ENCODE measurements at places on chromosomes 6 and 20.
A peak's percentile ranks its signal among the peaks of the same experiment; 100 is the strongest.

DNA sequence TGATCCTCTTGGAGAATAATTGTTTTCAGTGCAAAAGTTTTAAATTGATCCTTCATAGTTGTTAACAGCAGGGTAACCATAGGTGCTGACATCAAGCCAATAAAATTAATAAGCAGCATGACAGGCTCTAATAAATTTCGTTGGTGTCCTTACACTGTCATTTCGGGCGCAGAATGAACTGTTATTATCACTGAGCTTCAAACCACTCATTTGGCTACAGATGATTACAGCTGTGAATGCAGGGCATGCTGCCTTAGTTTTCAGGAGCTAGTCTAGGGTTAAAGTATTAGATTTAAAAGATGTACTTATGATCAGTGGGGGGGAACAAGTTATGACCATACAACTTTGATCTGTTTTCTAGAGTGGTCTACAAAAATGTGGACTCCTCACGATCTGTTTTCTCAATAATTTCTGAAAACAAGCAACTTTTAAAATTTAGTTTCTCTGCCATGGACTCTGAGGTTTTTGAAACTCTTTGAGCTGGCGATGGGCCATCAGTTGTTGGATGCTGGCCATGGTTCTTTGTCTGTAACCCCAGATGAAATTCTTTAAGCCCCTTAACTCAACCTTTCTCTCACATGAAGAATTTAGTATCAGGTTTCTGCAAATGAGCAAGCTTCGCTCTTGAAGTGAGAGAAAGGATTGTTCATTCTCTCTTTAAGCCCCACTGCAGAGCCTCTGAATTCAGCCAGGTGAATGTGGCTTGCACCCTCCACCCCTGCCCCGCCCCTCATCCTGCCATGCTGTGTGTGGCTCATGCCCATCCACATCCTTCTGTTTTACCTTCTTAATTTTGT, 99.1 kb upstream of the MTHFD1L start:
- no peak for DNase-seq

GRCh38 chr6:2426561-2427340, 181.3 kb upstream of the GMDS start:
- no peak for DNase-seq

DNA sequence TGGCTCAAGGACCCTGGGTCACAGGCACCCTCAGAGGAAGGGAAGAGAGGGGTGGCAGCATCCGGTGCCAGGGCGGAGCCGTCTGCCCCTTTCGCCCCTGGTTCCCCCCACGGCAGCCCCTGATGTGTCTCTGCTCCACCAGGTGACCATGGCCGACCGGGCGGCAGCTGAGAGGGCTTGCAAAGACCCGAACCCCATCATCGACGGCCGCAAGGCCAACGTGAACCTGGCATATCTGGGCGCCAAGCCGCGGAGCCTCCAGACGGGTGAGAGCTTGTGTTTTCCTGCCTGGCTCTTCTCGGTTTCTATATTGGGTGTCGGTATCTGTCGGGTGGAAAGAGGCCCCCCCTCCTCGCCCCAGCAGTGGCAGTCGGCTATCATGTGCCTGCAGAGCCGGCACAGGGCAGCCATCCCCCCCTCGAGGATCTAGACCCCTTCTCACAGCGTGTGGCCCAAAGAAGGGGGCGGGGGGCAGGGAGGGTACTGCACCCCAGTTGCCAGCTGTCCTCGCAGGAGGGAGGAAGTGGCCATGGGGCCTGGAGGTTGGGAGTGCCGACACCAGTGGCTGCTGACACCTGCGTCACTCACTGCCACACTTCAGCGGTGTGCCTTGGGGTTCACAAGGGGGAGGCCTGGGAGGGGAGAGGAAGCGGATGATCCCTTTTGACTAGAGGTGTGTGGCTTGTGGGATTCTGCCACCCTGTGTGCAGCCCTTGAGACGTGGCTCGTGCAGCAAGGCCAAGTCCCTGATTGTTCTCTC, 1.5 kb downstream of the RBM38 start:
- peak; percentile 93 for DNase-seq

- no peak for DNase-seq
Measured at GRCh38 chr20:515696-516095, 27.9 kb downstream of the CSNK2A1 start.

- no peak for DNase-seq
Measured at GRCh38 chr6:47275640-47276039, 34.1 kb downstream of the TNFRSF21 start.

GRCh38 chr20:60180986-60181385, 222.8 kb downstream of the CDH26 start:
- DNase-seq: no peak

GRCh38 chr6:145228962-145229582, 506.2 kb downstream of the EPM2A start:
- no peak for DNase-seq

- no peak for DNase-seq
Measured at GRCh38 chr20:32839227-32839981, 19.3 kb upstream of the EFCAB8 start.

DNA sequence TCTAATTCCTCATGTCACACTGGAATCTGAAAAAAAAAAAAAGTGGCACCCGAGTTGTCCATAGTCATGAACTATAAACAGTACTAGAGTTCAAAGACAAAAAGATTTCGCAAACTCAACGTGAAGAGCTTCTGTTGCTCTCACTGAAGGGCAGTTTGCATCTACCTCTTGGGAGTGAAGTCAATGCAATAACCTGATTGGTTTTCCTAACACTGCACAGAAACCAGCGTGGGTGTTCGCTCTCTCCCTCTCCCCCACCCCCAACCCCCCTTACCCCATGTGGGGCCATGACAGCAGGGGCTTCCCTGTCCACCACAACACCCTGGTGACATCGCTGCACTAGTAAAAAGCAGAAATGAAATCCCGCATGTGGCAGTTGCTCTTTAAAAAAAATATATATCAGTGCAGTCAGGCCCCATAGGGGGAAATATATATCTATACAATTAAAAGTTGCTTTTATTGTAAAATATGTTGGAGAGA, 66.9 kb downstream of the GMPR start:
- DNase-seq: no peak

DNA sequence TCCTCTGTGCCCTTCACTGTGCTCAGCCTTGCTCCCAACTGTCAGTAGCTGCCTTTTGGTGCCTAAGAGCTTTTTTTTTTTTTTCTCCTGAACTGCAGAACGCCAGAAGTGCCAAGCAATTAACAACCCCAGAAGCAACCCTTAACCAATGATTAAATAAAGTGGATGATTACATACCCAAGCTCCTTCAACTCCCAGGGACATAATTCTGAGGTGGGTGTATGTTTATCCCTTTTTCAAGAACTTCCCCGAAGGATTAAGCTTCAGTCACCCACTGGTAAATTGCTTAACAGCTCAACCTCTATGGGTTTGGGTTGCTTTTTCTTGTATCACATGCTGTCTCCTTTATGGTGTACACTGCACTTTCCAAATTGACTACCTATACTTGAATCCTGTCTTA, 41.1 kb downstream of the KLHL31 start:
- DNase-seq: no peak

DNA sequence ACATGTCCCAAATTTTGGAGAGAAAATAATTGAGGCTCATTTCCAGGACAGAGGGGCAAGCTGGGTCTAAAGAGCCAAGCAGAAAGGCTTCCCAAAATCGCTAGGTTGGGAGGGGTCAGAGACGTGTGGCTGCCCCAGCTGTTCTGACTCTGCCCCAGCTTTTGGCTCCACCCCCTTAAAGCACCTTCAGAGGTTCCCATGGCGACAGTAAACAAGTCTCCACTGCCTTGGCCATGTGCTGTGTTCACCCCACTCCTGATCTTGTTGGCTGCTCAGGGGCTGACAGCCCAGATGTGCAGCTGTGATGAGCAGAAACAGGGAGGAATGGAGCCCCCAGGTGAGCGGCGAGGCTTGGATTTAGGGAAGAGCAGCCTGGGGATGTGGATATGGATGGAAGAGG, 72.8 kb upstream of the SPTLC3 start:
- no peak for DNase-seq

- DNase-seq: no peak
Measured at GRCh38 chr6:4977468-4977867, 26.4 kb downstream of the RPP40 start.

DNA sequence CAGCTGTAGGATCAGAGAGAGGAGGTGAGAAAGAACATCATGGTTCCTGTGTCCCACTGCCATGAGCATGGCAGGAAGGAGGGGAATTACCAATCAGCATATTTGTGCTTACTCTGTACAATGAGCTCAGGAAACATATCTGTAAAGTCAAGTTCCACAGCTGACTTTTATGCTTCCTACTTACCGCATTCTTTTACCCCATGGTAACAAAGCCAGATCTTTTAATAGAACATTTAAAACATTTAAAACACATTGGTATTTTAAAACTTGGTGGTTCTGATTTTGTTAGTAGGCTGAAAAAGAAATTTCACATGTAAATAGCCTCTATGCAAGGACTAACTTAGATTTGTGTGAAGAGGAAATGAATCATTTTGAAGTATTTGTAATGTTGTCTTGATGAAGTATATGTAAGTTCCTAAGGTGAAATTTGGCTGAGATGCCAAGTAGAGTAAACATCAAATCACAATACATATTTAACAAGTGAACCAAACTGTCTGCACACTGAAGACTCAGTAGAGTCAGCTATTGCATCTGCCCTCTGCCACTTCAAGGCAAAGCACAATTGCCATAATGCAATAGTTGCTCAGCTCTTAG, 114.7 kb downstream of the GJA10 start:
- no peak for DNase-seq

GRCh38 chr6:4607793-4608192, 168.4 kb upstream of the CDYL start:
- no peak for DNase-seq

- DNase-seq: no peak
Measured at GRCh38 chr20:46872328-46873211, 22.1 kb upstream of the EYA2 start.
